HS-27A (cell line): ENCODE measurements at places on chromosomes 16 and 17.

DNA sequence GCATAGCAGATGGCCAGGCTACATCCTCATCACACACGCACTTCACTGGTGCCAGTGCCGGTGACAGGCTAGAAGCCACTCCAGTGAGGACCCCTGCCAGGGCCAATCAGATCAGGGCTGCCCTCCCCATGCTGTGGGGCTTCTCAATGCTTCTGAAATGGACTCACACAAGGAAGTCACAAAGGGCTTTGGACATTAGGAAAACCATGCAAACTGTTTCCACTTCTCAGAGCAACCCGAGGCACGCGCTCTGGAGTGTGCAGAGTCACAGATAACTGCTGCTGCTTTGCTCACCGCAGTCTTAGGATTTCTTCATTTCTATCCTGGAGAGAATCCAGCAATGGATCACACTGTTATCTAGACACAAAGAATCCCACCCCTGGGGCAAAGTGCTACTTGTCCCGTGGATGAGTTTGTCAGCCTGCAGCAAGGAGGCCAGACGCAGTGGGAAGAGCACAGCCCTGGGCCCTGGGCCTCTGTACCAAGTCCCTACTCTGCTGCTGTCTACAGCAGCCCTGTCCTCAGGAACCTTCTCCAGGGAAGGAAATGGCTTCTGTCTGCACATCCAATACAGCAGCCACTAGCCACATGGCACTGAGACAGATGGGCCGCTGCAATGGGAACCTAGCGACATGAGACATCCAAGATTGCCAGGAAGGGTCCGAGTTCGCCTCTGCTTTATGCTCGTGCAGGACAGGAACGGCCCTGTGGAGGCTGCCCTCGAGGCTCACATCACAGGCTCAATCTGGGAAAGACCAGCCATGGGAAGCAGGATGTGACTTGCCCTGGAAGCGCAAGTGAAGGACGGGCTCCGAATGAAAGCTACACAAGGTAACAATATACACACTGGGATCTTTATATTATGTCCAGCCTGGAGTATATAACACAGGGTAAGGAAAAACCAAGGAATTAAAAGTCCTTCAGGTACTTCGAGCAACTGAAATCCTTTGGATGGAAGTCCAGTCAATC, 169.3 kb downstream of the ZFHX3 start:
- no peak for DNase-seq

DNA sequence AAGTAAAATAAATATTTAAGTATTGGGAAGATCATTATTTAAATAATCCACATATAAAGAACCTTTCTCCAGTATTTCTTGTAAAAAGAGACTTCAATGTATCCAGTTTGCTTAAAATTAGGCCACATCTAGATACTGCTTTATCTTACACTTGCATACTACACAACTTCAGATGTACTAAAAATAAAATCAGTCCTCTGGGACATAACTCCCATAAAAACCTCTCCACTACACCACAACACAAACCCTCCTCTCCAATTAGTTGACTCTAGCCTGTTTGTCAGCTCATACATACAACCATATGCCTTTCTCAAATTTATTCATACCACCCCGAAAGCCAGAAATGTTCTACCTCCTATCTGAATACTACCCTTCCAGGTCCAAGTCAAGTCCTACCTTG, 21.6 kb downstream of the SPOP start:
- DNase-seq: no peak

GRCh38 chr17:77889866-77890760, 68.4 kb upstream of the TNRC6C start:
- DNase-seq: no peak

DNA sequence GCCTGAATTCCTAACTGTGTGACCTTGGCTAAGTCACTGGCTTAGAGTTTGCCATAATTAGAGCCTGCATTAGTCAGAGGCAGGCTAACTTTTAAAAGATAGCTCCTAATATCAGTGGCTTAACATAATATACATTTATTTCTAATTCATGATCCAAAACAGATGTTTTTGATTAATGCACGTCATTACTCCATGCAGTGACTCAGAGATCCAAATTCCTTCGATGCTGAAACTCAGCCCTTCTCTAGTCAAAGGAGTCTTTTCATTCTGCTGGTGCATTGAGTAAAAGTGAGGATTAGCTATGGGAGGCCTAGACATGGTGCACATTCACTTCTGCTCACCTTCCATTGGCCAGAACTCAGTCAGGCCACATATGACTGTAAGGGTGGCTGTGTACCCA, 49.8 kb downstream of the IRX3 start:
- DNase-seq: no peak

DNA sequence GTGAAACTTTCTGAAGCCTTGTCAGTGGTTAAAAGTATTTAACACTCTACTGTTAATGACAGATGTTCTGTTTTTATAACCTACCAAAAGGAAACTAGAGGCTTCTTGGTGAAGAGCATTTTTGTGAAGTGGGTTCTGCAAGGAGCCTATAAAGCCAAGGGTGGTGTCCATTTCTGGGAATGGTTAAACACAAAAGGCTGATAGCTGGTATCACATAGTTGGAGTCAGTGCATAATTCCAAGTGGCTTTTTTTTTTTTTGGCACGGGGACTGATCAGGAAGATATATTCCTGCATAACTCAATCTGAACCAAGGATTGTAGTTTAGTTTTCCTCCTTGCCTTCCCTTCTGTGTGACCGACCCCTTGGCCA, 27.6 kb upstream of the KPNB1 start:
- DNase-seq: no peak

DNA sequence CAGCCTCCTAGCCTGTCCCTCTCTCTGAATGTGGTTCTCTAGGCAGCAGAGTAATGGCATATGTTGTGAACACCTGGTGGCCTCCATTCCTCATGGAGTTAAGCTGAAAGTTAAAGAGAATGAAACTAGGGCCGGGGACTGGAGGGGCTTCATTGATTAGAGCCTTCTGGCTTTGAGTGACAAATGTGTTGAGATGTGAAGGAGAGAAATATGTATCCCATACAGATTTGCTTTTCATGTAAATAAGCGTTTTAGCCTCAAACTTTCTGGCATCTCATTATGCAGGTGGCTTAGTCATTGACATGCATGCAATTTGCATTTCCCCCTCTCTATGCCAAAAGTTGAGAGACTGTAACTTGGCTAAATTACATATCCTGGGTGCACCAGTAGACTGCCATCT, 537.7 kb upstream of the EEF2KMT start:
- DNase-seq: no peak
